ENCODE measurements at places on chromosomes 6 and 20.

- peak; percentile 21 for DNase-seq
These were observed 50.6 kb downstream of the SLC22A3 start for GRCh38 chr6:160398674-160399271.

- DNase-seq: no peak
These were observed 749.5 kb downstream of the KIF16B start for GRCh38 chr20:15823718-15824117.

DNA sequence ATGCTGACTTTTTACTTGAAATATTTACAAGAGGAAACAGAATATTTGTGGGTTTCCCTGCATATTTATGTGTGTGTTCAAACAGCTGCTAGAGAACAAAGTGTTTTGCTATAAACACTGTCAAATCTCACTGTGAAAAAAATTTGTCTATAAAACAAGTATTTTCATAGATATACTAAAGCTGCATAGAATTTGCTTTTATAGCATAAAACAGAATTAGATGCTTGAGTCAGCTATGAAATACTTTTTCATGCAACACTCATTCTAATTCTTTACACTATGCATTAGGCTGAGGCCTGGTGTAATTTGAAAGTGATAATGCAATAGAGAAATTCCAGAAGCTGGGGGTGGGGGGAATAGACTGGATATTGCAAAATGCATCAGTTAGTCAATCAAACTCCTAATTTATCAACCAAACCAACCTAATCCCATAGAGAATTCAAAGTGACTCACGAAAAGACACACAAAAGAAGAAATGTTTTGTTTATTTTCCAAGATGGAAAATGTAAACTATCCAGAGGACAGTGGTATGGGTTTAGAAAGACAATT, 148.2 kb downstream of the LAMA2 start:
- DNase-seq: peak; percentile 57

GRCh38 chr6:164015088-164015484, 600.6 kb downstream of the QKI start:
- no peak for DNase-seq

- DNase-seq: no peak
These were observed 14.4 kb downstream of the PREX1 start for GRCh38 chr20:48813446-48813747.

DNA sequence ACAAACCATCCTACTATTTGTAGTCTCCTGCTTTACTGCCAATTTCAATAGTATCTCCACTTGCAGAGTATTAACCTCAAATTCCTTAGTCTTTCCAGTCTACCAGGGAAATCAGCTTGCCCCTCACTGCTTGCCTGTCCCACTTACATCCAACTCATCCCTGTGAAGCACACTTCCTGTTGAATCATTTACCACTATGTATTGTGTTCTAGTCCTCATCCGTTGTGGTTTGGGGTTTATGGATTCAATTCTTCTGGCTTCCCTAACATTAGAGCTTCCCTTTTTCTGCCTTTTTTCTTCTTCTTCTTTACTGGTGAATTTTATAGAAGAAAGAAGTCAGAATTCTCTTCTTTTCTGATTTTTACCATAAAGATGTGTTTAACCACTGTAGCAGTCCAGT, 5.1 kb upstream of the TXLNB start:
- DNase-seq: peak; percentile 91

DNA sequence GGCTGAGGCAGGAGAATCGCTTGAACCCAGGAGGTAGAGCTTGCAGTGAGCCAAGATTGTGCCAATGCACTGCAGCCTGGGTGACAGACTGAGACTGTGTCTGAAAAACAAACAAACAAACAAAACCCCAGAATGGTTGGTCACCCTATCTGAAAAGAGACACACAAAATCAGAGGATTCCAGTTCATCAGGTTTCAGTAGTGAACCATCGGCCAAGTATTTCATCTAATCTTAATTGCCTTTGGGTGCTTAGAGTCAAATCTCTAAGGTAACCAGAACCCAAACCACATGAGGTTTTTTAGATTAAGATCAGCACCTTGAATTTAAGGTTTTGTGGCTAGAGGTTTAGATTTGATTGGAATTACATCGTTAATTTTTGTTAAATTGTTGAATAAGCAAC, 8.3 kb upstream of the ZBTB2 start:
- peak; percentile 45 for DNase-seq

DNA sequence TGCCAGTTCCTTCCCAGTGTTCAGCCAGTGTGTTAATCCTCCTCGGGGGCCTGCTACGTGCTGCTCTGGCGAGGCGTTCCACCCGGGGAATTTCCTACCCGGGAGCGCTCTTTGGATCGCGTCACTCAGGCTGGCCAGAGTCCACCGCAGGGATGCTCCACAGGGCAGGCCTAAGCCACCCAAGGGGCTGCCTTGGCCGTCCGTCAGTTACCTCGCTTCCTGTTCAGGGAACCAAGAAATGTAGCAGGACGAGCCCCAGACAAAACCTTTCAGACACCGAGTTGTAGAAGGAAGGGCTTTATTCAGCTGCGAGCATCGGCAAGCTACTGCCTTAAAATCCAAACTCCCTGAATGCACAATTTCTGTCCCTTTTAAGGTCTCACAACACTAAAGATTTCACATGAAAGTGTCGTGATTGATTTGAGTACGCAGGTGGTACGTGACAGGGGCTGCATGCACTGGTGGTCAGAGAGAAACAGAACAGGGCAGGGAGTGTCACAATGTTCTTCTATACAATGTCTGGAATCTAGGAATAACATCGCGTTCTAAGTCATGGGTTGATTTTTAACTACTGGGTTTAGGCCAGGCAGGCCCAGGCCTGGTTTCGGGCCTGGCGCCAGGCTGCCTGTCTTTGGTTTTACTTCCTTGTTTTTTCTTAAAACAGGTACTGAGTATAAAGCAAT, 15.7 kb upstream of the POU5F1 start:
- peak; percentile 3 for DNase-seq

DNA sequence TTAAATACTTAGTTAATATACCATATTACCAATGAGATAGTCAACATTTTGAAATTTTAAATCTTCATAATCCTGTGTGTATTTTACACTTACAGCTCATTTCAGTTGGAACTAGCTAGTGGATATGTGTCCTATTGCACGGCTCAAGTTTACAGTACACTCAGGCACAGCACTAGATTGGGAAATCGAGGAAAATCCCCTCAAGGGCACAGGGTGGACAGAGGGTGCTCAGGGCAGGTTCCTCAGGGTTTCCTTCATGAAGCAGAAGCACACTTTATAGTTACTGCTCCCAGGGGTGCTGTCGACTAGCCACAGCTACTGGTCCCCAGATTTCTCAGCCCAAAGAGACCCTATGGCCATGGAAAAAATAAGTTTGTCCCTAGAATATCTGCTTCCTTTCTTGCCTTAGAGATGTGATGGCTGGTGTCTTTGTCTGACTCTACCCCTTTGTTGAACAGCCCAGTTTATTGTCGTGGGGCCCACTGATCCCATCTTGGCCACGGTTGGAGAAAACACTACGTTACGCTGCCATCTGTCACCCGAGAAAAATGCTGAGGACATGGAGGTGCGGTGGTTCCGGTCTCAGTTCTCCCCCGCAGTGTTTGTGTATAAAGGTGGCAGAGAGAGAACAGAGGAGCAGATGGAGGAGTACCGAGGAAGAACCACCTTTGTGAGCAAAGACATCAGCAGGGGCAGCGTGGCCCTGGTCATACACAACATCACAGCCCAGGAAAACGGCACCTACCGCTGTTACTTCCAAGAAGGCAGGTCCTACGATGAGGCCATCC, 1.5 kb downstream of the BTN2A1 start:
- no peak for DNase-seq
